ENCODE measurements at places on chromosomes 4 and X. TPM values are rescaled to one million over a fixed set of nuclear protein-coding genes. Genes with fewer than 3 reads are reported as not detected.
A peak's percentile ranks its signal among the peaks of the same experiment; 100 is the strongest.

DNA sequence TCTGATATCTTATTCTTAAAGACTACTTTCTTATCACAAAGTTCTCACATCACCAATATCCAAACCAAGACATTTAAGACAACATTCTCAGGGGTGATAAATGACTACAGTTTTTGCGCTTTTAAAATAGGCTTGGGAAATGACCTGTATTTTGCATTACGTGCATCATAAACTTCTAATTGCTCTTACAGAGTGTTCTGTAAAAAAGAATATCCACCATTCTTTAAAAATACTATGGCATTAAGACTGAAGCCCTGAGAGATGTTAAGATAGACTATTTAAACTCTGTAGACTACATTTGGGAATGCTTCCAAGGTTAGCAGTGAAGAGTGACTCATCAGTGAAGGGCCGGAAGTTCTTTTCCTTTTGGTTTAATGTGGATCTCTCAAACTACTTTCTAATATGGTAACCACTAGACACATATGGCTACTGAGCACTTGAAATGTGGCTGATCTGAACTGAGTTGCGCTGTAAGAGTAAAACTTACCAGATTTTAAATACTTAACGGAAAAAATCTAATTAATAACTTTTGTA lies 518.8 kb upstream of the FTHL17 start:
- DNase-seq, result peak; percentile 60

GRCh38 chr4:103626296-103626695 lies 93.5 kb downstream of the TACR3 start:
- no peak for DNase-seq

DNA sequence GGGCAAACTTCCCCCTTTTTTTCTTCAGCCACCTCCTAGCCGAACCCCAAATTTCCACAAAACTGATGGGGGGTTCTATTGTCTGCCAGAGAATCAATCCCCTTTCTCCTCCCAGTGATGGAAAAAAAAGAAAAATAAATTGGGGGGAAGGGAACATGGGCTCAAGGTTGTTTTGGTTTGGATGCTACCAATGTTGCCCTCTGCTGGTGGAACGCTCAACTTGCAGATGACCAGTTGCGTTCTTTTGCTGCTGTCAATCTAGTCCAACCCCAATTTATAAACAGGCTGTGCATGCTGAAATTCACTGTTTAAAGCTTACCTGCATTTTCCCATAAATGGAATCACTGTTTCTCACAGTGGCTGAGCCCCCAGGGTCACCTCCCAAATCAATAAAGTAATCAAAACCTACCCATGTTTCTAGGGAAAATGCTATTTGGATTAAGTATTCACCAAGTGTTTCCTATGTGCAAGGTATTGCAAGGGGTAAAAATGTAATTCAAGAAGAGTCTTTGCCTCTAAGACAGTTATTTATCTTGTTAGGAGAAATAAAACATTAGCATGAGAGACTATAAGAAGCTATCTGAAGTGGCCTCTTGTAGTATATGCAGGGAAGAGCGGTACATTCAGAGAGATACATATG lies 116.7 kb upstream of the TMEM164 start:
- peak; percentile 45 for DNase-seq

- DNase-seq, result peak; percentile 30
Measured at GRCh38 chr4:155353923-155354540, 22.7 kb downstream of the MAP9 start.

DNA sequence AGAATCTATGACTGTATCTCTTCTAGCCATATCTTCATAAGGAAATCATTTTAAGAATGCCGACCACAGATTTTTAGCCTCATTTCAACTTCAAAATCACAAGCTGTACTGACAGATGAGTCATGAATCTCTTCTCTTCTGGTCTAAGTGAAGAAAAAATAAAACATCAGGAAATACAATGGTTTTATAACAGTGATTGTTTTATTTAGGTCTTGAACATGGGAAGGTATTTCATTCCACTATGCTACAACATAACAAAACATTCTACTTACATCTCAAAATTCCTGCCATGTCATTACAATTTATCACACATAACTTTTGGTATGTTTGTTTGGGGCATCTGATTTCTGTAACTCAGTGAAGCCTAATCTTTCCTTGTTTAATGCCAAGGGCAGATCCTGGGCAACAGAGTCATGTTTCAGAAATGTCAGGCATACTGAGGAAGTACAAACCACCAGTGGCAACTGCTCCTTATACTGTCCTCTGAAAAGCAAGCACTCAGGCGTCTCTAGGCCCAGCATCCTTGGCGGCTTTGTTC lies 325.0 kb downstream of the PDHA2 start:
- peak; percentile 30 for DNase-seq

- DNase-seq, result peak; percentile 62
Measured at GRCh38 chr4:40003986-40004385, 26.3 kb upstream of the PDS5A start.

- no peak for DNase-seq
Measured at GRCh38 chrX:119071381-119071780, 1.4 kb upstream of the CT47C1 start.

DNA sequence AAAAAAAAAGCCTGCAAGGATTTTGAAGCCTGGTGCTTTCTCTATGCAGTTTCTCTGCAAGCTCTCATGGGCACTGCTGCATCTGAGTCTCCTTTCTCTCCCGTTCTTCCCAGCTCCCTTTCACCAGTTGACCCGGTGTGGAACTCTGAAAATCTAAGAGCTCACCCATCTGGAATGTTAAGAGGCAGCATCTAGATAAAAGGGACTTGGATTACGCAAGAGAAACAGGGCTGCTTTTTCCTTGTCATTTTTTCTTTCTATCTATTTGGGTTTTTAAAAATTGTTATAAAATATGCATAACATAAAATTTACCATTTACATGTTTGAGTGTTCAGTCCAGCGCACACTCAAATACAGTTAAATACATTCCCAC lies 95.2 kb upstream of the RPS6KA3 start:
- peak; percentile 40 for DNase-seq

DNA sequence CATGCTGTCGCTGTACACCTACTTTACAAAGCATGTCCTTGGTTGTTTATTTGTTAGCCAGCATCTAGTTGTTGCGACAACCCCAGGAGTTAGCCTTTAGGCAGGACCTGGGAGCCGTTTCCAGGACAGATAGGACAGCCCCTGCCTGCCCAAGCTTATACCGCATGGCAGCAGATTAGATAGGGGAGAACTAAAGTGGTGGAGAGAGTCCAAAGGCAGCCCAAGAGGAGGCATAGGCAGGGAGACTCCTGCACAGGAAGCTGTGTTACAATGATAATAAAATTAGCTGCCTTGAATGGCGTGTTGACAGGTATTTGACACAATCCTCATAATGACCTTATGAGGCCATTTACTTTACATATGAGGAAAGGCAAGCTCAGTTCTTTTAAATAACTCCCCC lies 13.0 kb downstream of the NSDHL start:
- DNase-seq, result no peak

GRCh38 chr4:93710847-93711430 lies 117.6 kb upstream of the ATOH1 start:
- no peak for DNase-seq

DNA sequence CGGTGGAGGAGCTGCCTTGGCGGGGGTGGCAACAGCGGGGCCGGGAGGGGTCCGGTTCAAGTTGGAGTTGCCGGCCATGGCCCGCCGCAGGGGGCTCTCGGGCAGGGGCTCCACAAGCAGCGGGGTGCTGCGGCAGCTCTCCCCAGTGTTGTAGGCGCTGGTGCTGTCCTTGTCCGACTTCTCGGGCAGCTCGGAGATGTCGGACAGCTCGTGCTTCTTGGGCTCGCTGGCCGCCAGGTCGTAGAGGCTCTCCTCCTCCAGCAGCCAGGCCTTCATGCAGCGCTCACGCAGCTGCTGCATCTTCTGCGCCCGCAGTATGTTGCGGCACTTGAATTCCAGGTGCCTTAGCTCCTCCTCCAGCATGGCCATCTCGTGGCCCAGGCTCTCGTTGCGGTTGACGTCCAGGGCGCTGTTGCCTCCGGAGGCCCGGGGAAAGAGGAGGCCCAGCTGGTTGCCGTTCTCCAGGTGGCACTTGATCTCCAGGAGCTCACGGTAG lies 9.7 kb downstream of the SSR4 start:
- DNase-seq, result no peak

- DNase-seq, result peak; percentile 38
Measured at GRCh38 chr4:2792711-2793585, at the start of gene SH3BP2. SH3BP2 (plus strand) TSS chr4:2793085; CDS start chr4:2820618, 27,533 bp downstream.

GRCh38 chr4:6633091-6633906 lies 7.2 kb upstream of the MRFAP1 start:
- peak; percentile 36 for DNase-seq

DNA sequence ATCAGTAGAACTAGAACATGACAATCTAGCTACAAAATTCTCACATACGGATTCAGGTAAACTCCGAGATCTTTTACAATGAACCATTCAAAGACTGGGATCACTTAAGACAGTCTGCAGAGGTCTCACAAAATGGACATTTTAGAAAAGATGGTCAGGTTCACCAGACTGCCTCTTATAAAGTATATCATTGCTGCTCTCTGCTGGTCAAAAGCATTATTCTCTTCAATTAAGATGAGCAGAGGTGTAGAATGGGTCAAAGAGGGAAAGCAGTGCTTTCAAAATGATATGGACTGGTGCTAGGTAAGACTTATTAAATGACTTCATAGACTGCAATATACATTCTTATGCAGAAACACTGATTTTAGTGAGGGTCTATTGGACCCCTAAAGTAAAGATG lies 434.7 kb downstream of the PACRGL start:
- peak; percentile 41 for DNase-seq

GRCh38 chrX:57821703-57822387 lies 88.4 kb downstream of the ZXDA start:
- peak; percentile 40 for DNase-seq

PABPC1L2A gene
- total RNA-seq, result not detected

NDUFB11 gene
- 32.1 TPM for total RNA-seq

TCEANC gene
- 2.0 TPM for total RNA-seq

ADAMTS3 gene
- 0.13 TPM for total RNA-seq

SLC25A5 gene
- total RNA-seq, result 551 TPM

GPR119 gene
- total RNA-seq, result not detected

NEXMIF gene
- total RNA-seq, result under 0.01 TPM

IL2RG gene
- 0.26 TPM for total RNA-seq

ACE2 gene
- not detected for total RNA-seq

NDNF gene
- total RNA-seq, result not detected

NLGN3 gene
- under 0.01 TPM for total RNA-seq

CT45A1 gene
- not detected for total RNA-seq

TLR3 gene
- 0.38 TPM for total RNA-seq

XK gene
- total RNA-seq, result 0.26 TPM

SOWAHD gene
- total RNA-seq, result under 0.01 TPM
